ENCODE measurements at places on chromosomes 6 and 20. TPM values are rescaled to one million over a fixed set of nuclear protein-coding genes. Genes with fewer than 3 reads are reported as not detected.

Gene PLN
- total RNA-seq = 9.0 TPM

Gene FAM209B
- not detected for total RNA-seq

Gene CD83
- total RNA-seq = 17.4 TPM

Gene UNC5CL
- 0.45 TPM for total RNA-seq

Gene CDH4
- 14.6 TPM for total RNA-seq

Gene VWA7
- 17.5 TPM for total RNA-seq

Gene BMP5
- total RNA-seq = not detected

Gene MAN1A1
- total RNA-seq = 15.7 TPM

Gene LY6G6C
- 0.53 TPM for total RNA-seq
